ENCODE measurements at places on chromosomes 6 and 20.

DNA sequence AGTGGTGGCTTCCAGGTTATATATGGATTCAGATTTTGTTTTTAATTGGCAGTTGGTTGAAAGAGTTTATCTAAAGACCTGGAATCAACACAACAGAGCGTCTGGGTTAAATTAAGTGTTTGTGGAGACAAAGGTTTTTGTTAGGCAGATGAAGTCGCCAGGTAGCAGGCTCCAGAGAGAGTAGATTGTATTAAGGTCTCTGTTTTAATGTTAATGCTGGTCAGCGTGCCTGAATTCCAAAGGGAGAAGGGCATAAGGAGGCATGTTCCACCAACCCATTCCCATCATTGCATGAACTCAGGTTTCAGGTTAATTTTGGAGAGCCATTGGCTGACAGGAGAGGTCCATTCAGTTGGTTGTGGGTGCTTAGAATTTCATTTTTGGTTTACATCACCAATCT is 744.1 kb upstream of the GJE1 start:
- no peak for DNase-seq

- DNase-seq = no peak
These were observed 51.5 kb upstream of the ADTRP start for GRCh38 chr6:11830105-11830504.

GRCh38 chr20:58149437-58150091 is 78.9 kb downstream of the ANKRD60 start:
- no peak for DNase-seq

- no peak for DNase-seq
These were observed 6.7 kb downstream of the NCOA5 start for GRCh38 chr20:46083101-46083500.

- no peak for DNase-seq
These were observed 59.8 kb upstream of the CARMIL1 start for GRCh38 chr6:25219216-25219916.

- DNase-seq = no peak
These were observed 155.1 kb downstream of the BTBD9 start for GRCh38 chr6:38484656-38485055.

DNA sequence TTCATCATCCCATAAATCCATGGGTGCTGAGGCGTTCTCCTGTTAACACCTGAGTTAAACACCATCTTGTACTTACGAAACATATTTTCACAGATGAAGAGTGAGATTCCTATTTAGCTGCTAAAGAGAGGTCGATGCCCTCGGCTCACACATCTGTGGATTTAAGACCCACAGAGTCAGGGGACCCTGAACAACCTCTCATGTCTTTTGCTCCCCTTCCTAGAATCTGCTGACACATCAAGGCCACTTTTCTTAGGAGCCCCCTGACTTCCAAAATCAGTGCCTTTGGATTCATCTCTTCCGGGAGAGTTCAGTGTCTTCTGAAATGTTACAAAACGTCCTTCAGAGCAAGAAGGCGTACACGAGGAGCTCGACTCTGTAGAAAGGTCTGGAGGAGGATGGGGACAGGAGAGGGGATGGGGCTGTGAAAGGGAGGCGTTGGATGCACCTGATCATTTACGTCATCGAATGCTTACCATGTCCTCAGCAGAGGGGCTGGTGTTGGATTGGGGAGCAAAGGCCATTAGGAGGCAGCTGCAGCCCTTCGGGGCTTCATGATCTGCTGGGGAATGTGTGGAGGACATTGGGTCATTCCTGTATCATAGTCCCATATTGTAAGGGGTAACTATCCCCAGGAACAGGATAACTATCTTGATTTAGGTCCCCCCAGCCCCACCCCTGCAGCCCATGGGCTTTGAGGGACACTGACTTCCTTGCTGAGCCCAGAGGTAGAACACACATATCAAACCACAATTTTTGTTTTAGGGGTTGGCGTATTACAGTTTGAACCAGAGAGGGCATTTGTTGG is 22.9 kb downstream of the BANF2 start:
- no peak for DNase-seq

GRCh38 chr6:52115145-52115741 is 27.8 kb upstream of the PKHD1 start:
- DNase-seq = no peak

GRCh38 chr20:1034415-1034789 is 32.3 kb upstream of the RSPO4 start:
- DNase-seq = no peak

DNA sequence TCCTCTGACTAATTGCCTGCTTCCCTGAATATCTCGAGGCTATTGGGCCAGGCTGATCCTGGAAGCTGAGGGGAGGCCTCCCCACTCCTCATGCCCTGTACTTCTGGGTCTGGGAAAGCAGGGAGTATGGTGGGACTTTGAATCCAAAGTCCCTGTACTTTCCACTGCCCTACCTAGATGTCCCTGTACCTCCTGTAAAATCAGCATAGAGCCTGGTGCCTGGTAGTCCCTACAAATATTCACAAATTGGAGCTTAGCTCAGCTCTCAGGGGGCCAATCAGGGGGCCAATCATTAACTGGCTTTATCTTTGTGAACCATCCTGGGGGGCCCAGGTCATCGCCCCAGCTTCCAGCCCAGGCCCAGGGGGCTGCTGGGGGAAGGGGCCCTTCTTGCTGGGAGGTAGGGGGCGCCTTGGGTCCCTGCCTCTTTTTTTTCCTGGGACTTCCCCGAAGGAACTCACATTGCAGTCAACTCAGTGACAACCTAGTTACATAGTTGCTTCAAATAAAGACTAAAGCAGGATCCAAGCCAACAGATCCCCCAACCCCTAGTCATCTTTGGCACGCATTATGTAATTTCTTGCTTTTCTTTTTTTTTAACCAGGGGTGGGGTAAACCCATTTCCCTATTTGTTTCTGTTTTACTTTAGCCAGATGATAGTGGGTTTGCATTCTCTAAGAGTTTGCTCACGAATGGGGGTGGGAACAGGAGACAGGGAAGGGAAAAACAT is 6.9 kb upstream of the VEGFA start:
- DNase-seq = no peak

- no peak for DNase-seq
These were observed 37.7 kb upstream of the ASF1A start for GRCh38 chr6:118856301-118856700.

- no peak for DNase-seq
These were observed 11.0 kb downstream of the TMEM14C start for GRCh38 chr6:10733863-10734262.

GRCh38 chr6:43219814-43220213 is 9.5 kb downstream of the DNPH1 start:
- no peak for DNase-seq

- no peak for DNase-seq
These were observed 15.8 kb downstream of the KLHL32 start for GRCh38 chr6:96940322-96940721.

- DNase-seq = no peak
These were observed 97.2 kb downstream of the TULP4 start for GRCh38 chr6:158409451-158409850.

- DNase-seq = no peak
These were observed 2.8 kb upstream of the FOXC1 start for GRCh38 chr6:1606780-1607515.

GRCh38 chr20:6418732-6419131 is 295.9 kb upstream of the FERMT1 start:
- no peak for DNase-seq

GRCh38 chr6:36999061-36999750 is 6.2 kb upstream of the FGD2 start:
- no peak for DNase-seq

- DNase-seq = no peak
These were observed 166.8 kb upstream of the GRIK2 start for GRCh38 chr6:101226677-101227135.

DNA sequence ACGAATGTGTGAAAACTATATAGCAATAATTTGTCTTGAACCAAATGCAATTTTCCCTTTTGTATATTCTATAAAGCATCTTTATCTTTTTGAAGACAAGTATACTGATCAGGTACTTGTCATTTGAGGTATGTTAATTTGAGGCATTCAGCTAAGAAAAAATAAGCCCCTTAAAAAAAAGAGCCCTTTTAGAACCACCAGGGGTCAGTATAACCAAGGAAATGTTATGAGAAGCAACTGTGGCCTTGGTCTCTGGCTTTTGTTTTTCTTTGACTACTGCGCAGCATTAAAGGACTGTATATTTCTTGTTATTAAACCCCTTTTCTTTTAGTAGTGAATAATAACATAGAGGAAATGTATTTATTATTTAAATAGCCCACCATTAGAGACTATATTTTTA is 43.1 kb downstream of the CD109 start:
- no peak for DNase-seq

- DNase-seq = no peak
These were observed 3.5 kb downstream of the LHFPL5 start for GRCh38 chr6:35808688-35809087.

GRCh38 chr6:6905961-6906518 is 201.7 kb upstream of the RREB1 start:
- DNase-seq = no peak

DNA sequence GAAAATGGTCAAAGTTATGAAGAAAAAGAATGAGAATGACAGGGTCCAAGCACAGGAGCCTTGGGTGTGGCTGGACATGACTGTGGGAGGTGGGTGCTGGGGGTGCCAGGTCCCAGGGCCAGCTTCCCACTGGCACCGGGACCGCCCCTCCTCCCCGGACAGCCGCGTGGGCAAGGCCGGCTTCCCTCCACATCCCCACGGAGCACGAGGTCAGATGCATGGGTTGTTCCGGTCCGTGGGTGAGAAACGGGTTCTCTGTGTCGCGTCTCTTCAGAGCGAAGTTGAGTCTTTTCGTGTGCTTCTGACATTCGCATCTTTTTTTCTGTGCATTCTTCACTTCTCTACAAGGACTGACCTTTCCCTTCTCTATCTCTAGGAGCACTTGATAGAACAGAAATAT is 30.1 kb downstream of the KIF25 start:
- no peak for DNase-seq

DNA sequence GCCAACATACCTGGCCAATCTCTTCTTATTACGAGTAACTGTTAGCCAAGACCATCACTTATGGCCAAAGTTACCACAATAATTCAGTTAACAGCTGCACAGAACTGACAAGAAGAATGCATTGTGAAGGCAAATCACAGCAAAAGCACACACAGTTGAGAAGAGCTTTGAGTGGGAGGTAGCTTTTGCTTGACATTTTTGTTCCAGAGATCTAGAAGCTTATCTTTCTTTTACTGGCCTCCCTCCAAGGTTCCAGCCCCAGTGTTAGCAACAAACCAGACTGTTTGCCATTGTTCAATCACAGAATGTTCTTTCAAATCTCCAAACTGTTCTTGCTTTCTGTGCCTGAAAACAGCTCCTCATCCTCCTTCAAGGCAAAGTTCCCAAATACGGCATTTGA is 35.9 kb upstream of the IRAK1BP1 start:
- DNase-seq = no peak

GRCh38 chr20:42402455-42402854 is 784.3 kb upstream of the CHD6 start:
- DNase-seq = no peak

GRCh38 chr6:29705389-29706231 is 17.6 kb upstream of the HLA-F start:
- no peak for DNase-seq

DNA sequence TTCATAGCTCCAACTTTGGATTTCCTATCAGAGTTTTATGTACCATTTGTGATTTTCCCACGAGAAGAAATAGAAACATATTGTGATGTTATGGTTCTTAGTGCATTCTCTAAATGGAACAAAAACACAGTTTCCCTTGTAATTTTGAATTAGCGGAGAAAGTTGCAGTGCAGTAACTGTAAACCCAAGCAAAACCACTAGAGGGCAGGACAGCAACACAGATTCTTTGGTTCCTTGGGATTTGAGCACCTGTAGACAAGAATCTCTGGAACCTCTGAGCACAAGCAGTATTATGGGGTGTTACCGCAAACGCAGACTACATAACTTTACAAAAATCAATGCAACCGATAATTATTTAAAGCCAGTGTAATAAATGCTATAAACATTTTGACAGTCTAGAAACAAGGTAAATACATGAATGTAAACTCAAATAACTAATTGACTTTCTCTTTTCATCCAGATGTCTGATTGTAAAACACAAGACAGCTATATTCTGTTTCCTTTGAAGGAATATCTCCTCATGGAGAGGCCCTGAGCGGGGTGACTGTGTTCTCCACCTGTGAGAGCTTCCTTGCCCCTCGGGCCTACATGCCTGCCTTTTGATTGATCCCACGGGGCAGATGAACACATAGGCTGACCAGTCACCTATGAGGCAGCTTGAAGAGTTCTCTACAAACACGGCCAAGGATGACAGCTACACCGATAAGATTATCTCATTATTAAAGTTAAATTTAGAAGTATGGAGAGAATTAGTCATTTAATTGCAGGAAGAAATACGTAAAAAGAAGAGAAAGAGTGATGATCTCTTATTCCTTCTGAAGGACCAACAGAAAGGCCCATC is 67.5 kb upstream of the COL21A1 start:
- DNase-seq = no peak

- no peak for DNase-seq
These were observed 1938.5 kb upstream of the DEFB115 start for GRCh38 chr20:29318871-29319461.

DNA sequence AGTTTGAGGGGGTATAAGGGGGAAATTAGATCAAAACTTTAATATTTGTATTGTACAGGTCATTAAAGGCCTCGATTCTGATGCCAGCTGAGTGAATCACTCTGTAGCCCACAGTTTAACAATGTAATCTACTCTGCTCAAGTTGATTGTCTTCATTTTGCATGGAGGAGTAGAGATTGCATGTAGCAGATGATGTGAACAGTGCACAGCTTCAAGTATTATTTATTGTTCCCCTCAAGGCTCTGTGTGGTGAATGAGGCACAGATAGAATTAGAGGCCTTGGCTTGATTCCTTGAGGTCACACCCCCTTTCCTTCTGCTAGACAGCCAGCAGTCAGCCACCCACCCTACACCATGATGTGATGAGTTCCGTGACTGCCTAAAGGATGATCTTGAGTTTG is 38.1 kb downstream of the TXLNB start:
- DNase-seq = no peak

- DNase-seq = no peak
These were observed 30.1 kb downstream of the PREP start for GRCh38 chr6:105372849-105373182.

- no peak for DNase-seq
These were observed 797 bp downstream of the PBX2 start for GRCh38 chr6:32189069-32189741.

DNA sequence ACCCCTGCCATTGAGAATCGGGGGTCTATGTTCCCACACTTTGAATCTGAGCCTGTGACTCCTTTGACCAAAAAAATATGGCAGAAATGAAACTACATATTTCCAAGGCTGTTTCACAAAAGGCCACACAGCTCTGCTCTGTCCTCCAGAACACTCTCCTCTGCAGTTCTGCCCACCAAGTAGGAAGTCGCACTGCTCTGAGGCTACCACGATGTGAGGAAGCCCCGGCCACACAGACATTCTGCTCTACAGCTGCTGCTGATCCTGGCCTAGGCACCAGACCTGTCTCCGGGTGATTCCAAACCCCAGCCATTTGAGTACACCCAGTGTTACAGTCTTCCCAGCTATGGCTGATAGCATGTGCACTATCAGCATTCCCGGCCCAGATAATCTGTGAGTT is 85.1 kb downstream of the LYRM4 start:
- DNase-seq = no peak

GRCh38 chr6:35052694-35053565 is 88.2 kb downstream of the TCP11 start:
- no peak for DNase-seq

GRCh38 chr6:161134550-161135298 is 139.1 kb downstream of the AGPAT4 start:
- no peak for DNase-seq
